Chondrocyte (in vitro differentiated cells): ENCODE measurements at places on chromosomes 4 and X.

DNA sequence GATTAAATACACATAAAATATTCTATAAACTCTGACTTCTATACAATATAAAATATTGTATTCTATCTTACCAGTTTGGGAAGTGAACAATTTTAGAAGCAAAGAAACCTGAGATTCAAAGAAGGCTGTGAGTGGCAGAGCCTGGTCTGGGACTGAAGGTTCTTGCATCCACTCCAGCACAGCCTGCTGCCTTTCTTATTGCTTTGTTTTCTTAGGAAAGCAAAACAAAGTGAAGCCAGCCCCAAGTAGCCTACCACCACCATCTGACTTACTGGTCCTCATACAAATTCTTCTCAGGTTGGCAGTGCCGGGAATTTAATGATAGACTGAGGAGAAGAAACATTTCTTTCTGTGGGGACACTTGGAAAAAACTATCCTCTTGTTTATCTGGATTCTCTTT is 129.7 kb upstream of the SMAD1 start:
- no peak for DNase-seq
- H3K27me3 ChIP-seq: peaks cover 2% of the 10 kb centered on the region
- no peak overlapping the region for H3K4me3 ChIP-seq
- peaks cover 18% of the 10 kb centered on the region for H3K4me1 ChIP-seq
- H3K36me3 ChIP-seq: no peaks in the 10 kb centered on the region

- H3K27ac ChIP-seq: no peak overlapping the region
- H3K36me3 ChIP-seq: peaks cover 4% of the 10 kb centered on the region
- DNase-seq: no peak
- H3K4me3 ChIP-seq: no peak overlapping the region
Measured at GRCh38 chr4:38166082-38166481, 205.9 kb downstream of the PTTG2 start.

- H3K27me3 ChIP-seq: peaks cover 11% of the 10 kb centered on the region
- no peak overlapping the region for H3K4me3 ChIP-seq
- peaks cover 46% of the 10 kb centered on the region for H3K4me1 ChIP-seq
- H3K36me3 ChIP-seq: no peaks in the 10 kb centered on the region
Measured at GRCh38 chr4:7366954-7367353, 67.8 kb downstream of the PSAPL1 start.

DNA sequence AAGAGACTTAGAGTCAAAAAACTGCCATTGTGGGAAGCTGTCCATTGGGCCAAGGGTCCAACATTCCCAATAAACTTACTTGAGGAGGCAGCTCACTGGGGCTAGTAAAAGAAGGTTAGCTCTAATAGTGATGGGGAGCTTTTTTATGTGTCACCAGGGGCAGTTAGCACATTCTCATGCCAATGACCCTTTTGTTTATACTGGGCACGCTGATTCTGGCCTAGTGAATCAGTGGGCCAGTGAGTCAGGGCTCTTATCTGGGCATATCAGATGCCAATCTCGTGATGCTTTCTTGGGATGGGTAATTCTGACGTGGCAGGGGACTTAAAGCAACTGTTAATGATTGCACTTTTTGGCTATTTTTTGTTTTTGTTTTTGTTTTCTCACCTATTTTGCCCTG is 27.8 kb downstream of the TCEAL1 start:
- H3K27me3 ChIP-seq: no peaks in the 10 kb centered on the region
- H3K36me3 ChIP-seq: no peaks in the 10 kb centered on the region
- H3K27ac ChIP-seq: no peak overlapping the region
- no peak for DNase-seq

DNA sequence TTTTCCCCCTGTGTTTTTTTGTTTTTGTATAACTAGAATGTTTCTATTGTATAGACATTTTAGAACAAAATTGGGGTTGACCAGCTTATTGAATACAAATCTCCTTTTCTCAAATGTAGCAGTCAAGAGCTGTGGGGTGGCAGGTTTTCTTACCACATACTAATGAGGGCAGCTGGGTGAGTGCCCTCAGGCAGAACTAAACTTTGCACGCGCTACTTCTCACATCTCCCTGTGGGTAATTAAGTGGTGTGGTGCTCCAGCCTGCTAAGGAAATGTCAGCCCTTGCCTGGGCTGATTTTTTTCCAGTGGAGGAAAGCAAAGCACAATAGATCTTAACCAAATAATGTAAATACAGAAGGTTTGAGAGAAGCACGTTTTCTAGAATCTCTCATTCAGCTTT is 717.6 kb upstream of the TENM3 start:
- no peaks in the 10 kb centered on the region for H3K27me3 ChIP-seq
- DNase-seq: no peak
- no peak overlapping the region for H3K4me3 ChIP-seq
- no peaks in the 10 kb centered on the region for H3K36me3 ChIP-seq
- H3K4me1 ChIP-seq: peaks cover 10% of the 10 kb centered on the region
- no peak overlapping the region for H3K27ac ChIP-seq

- H3K36me3 ChIP-seq: no peaks in the 10 kb centered on the region
- H3K4me3 ChIP-seq: no peak overlapping the region
- no peaks in the 10 kb centered on the region for H3K4me1 ChIP-seq
- no peak overlapping the region for H3K27ac ChIP-seq
- no peak for DNase-seq
Measured at GRCh38 chrX:117998171-117998570, 118.4 kb downstream of the KLHL13 start.

- H3K4me3 ChIP-seq: no peak overlapping the region
- no peak for DNase-seq
- H3K27ac ChIP-seq: peak overlapping the region; percentile 91
Measured at GRCh38 chrX:19566359-19567222, 51.3 kb upstream of the MAP3K15 start.

DNA sequence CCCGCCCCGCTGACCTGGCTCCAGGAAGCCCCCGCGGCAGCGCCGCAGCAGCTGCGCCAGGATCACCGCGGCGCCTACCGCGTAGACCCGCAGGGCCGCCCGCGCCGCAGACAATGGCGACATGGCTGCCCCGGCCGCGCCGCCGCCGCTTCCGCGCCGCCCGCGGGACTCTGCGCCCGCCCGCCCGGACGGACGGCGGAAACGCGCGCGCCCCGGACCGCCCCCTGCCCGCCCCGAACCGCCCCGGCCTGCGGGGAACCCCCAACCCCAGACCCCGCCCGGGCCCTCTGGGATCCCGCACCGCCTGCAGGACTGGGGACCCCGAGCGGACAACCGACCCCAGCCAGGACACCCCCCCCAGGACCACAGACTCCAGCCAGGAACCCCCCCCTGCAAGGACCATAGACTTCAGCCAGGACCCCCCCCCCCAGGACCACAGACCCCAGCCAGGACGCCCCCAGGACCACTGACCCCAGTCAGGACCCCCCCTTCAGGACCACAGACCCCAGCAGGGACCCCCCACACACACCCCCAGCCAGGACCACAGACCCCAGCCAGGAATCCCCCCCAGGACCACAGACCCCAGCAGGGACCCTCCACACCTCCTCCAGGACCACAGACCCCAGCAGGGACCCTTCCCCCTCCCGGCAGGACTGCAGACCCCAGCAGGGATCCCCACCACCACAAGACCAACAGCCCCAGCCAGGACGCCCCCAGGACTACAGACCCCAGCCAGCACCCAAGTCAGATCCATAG is at the start of the genes DHRSX and ZBED1:
Gene DHRSX, minus strand, starts transcription at position 174 of the 756 bp plus-strand sequence. Its CDS starts 51 bp downstream, at position 123.
Gene ZBED1, minus strand, starts transcription at position 174 of the 756 bp plus-strand sequence. CDS start 10,257 bp downstream, outside the sequence.
- peak within 1 kb of the TSS; percentile 85 for H3K27ac ChIP-seq
- H3K27me3 ChIP-seq: no peaks in the 10 kb centered on the region
- H3K36me3 ChIP-seq: no peaks in the 10 kb centered on the region

DNA sequence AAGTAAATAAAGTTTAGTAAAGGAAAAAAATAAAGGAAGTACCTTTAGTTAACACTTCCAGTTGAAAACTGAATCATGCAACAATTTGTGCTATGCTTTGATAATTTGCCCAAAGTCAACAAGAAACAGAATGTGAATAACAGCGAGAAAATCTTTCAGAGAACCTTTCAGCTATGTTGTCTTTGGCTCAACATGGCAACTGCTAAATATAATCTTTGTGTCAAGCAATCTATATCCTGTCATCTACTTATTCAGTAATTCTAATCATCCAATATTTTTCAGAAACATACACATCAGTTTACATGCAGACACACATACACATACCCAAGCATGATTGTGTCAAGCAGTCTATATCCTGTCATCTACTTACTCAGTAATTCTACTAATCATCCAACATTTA is 136.0 kb upstream of the PABPC4L start:
- H3K27ac ChIP-seq: no peak overlapping the region
- H3K27me3 ChIP-seq: no peaks in the 10 kb centered on the region
- DNase-seq: no peak
- peaks cover 15% of the 10 kb centered on the region for H3K4me1 ChIP-seq

GRCh38 chrX:15321447-15321846 is 6.0 kb upstream of the ASB11 start:
- no peak overlapping the region for H3K27ac ChIP-seq
- peaks cover 9% of the 10 kb centered on the region for H3K27me3 ChIP-seq
- DNase-seq: no peak
- H3K4me1 ChIP-seq: no peaks in the 10 kb centered on the region

- H3K27ac ChIP-seq: no peak overlapping the region
- H3K4me3 ChIP-seq: no peak overlapping the region
- H3K4me1 ChIP-seq: peaks cover 24% of the 10 kb centered on the region
- no peak for DNase-seq
- peaks cover 7% of the 10 kb centered on the region for H3K36me3 ChIP-seq
Measured at GRCh38 chr4:147409350-147409749, 71.5 kb upstream of the EDNRA start.

GRCh38 chrX:153638436-153639176 is 8.4 kb upstream of the DUSP9 start:
- DNase-seq: peak; percentile 86
- no peaks in the 10 kb centered on the region for H3K36me3 ChIP-seq
- H3K4me3 ChIP-seq: no peak overlapping the region
- H3K27me3 ChIP-seq: peaks cover 10% of the 10 kb centered on the region
- H3K27ac ChIP-seq: no peak overlapping the region

- peaks cover 13% of the 10 kb centered on the region for H3K4me1 ChIP-seq
- H3K27me3 ChIP-seq: peaks cover 10% of the 10 kb centered on the region
- DNase-seq: no peak
Measured at GRCh38 chrX:15336023-15336413, 695 bp upstream of the PIGA start.

DNA sequence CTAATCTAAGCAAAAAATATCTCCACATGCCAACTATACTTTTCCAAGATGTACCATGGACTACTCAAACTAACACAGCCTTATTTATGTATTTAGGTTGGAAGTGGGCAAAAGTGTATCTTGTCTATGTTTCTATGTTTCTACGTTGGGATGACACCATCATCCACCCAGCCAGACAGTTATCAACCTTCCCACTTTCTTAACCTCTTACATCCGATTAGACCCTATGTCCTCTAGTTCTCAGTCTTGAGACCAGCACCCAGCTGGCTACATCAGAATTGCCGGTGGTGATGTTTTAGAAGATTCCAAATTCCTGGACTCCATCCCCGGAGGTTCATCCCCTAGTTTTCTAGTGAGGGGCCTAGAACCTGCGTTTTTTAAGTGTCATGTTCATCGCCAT is 1.0 kb upstream of the AASDH start:
- peak overlapping the region; percentile 96 for H3K27ac ChIP-seq
- peaks cover 28% of the 10 kb centered on the region for H3K4me1 ChIP-seq
- H3K4me3 ChIP-seq: peak overlapping the region; percentile 82
- no peaks in the 10 kb centered on the region for H3K27me3 ChIP-seq
- H3K36me3 ChIP-seq: no peaks in the 10 kb centered on the region

- H3K4me3 ChIP-seq: peak overlapping the region; percentile 99
- H3K27me3 ChIP-seq: no peaks in the 10 kb centered on the region
- H3K36me3 ChIP-seq: peaks cover 18% of the 10 kb centered on the region
Measured at GRCh38 chr4:15683143-15683495, 1.5 kb downstream of the FAM200B start.

- DNase-seq: no peak
- peaks cover 12% of the 10 kb centered on the region for H3K4me1 ChIP-seq
- no peaks in the 10 kb centered on the region for H3K36me3 ChIP-seq
- no peak overlapping the region for H3K4me3 ChIP-seq
Measured at GRCh38 chr4:139593091-139593564, 37.1 kb upstream of the SETD7 start.

DNA sequence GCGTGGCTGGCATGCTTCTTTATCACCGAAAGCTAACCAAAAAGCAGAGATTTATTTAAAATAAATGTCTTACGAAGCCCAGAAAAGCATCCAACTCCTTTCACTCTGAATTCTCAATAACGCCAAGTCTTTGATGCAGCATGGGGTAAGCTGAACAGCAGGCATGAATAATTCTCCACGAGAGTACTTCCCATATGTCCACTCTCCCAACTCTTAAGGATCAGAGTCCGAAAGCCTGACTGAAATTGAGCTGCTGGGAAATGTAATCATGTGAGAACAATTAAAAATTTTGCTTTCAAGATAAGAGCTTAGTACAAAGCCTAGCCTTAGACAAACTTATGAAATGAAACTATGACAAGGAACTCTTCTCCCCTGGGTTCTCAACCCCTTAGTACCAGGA is 7.5 kb upstream of the SLC39A8 start:
- no peaks in the 10 kb centered on the region for H3K36me3 ChIP-seq
- H3K27ac ChIP-seq: no peak overlapping the region
- no peak overlapping the region for H3K4me3 ChIP-seq
- DNase-seq: no peak
- peaks cover 6% of the 10 kb centered on the region for H3K4me1 ChIP-seq

GRCh38 chr4:55397520-55398321 is 2.0 kb downstream of the TMEM165 start:
- no peaks in the 10 kb centered on the region for H3K27me3 ChIP-seq
- peaks cover 51% of the 10 kb centered on the region for H3K4me1 ChIP-seq
- H3K4me3 ChIP-seq: peak overlapping the region; percentile 98
- peak overlapping the region; percentile 97 for H3K27ac ChIP-seq

GRCh38 chr4:121541696-121542095 is 155.1 kb downstream of the ANXA5 start:
- peaks cover 1% of the 10 kb centered on the region for H3K27me3 ChIP-seq
- H3K4me3 ChIP-seq: no peak overlapping the region
- H3K4me1 ChIP-seq: no peaks in the 10 kb centered on the region

- DNase-seq: no peak
- H3K36me3 ChIP-seq: no peaks in the 10 kb centered on the region
- peaks cover 15% of the 10 kb centered on the region for H3K4me1 ChIP-seq
- H3K27ac ChIP-seq: no peak overlapping the region
- H3K4me3 ChIP-seq: no peak overlapping the region
Measured at GRCh38 chrX:103637604-103638338, 9.0 kb downstream of the TCEAL1 start.

DNA sequence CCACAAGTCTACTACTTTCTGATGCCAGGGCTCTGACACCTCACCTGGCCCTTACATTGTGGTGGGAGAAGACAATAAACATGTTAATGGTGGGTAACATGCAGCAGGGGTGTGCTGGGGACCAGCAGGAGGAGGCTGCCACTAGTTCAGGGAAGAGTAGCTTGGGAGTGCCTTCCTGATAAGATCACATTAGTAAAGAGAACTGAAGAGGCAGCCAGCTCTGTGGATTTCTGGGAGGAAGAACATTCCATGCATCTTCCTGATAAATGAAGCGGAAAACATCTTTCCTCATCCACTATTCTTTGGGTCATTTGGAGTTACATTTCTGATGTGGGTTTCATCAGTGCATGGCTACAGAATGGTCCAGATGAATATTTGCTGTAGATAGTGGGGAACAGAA is 9.0 kb downstream of the RNF150 start:
- DNase-seq: no peak
- H3K27me3 ChIP-seq: no peaks in the 10 kb centered on the region
- peaks cover 15% of the 10 kb centered on the region for H3K4me1 ChIP-seq
- no peak overlapping the region for H3K27ac ChIP-seq
- no peaks in the 10 kb centered on the region for H3K36me3 ChIP-seq
